ENCODE measurements at places on chromosomes 5 and 9.

DNA sequence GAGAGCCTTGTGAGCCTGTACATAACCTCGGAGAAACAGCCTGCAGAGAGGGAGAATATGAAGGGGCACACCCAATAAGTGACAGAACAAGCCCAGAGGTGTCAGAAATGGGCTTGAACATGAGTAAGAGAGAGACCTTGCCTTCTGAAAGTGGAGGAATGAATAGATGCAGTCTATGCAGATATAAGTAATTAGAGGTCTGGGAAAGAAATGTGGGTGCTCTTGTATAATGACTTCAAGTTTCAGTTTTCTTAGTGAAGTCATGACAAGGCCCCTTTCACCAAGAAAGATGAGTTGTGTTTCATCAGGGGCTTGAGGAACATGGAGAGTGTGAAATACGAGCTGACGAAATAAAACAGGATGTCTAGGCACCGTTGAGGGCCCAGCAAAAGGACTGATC lies 15.1 kb downstream of the GRAMD2B start:
- DNase-seq: no peak

GRCh38 chr9:7516376-7516775 lies 283.2 kb downstream of the DMAC1 start:
- DNase-seq: no peak

DNA sequence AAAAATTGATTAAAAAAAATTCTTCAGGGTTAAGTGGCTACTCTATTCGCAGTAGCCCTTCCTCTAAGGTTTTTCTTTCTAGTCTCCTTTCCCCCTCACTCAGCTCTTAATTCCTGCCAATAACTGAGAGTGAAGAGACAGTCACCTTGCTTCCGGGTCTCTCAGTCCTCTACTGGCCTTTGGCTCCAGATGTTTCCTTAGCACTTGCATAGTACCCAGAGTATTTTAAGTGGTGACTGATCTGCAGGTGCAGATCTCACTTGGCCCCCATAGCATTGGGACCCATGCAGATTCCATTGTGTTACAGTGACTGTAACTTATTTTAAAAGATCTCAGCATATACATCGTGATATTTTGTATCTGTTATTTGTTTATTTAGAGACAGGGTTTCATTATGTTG lies 66.2 kb downstream of the GCNT1 start:
- no peak for DNase-seq

DNA sequence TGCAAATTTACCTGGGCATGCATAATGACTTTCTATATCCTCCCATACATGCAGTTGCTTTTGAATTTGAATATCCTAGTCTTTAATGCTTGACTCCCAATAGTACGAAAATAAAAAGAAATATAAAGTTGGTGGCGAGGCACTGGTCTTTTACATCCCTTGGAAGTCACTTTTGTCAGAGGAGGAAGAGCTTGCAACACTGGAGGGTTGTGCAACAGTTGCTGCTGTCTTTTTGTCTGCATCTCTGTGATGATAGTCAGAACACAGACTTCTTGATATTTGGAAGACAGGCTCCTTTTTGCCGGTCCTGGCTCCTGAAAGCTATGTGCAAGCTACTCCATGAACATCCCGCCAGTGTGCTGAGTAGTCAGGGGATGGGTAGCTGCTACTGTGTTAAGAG lies 16.8 kb upstream of the SGCD start:
- no peak for DNase-seq

DNA sequence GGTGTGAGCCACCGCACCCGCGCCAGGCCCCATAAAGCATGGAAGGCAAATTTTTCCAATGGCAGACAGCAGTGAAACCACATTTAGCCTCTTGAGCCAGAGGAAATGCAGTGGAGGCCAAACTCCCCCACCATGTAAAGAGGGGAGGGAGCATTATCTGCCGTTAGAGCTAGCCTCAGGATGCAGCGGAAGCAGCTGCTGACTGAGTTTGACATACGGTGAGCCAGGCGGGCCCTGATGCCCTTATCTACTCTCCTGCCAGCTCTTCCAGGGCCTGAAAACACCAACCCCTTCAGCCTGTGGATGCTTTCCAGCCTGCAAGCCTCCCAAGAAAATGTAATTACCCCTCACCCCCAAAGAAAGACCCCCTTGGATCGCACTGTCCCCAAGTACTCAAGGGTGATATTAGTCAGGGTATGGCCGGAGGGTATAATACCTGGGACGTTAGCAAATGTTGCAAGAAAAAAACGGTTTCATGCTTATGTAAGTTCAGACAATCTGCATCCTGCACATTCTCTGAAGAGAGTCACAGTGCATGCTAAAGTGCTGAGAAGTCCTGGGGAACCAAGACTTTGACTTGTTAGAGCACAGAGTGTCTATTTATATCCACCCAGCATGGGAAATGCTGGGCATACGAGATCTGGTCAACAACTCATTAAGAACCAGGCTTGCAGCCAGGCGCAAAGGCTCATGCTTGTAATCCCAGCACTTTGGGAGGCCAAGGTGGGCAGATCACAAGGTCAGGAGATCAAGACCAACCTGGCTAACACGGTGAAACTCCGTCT lies 11.3 kb upstream of the GGTA1 start:
- no peak for DNase-seq

DNA sequence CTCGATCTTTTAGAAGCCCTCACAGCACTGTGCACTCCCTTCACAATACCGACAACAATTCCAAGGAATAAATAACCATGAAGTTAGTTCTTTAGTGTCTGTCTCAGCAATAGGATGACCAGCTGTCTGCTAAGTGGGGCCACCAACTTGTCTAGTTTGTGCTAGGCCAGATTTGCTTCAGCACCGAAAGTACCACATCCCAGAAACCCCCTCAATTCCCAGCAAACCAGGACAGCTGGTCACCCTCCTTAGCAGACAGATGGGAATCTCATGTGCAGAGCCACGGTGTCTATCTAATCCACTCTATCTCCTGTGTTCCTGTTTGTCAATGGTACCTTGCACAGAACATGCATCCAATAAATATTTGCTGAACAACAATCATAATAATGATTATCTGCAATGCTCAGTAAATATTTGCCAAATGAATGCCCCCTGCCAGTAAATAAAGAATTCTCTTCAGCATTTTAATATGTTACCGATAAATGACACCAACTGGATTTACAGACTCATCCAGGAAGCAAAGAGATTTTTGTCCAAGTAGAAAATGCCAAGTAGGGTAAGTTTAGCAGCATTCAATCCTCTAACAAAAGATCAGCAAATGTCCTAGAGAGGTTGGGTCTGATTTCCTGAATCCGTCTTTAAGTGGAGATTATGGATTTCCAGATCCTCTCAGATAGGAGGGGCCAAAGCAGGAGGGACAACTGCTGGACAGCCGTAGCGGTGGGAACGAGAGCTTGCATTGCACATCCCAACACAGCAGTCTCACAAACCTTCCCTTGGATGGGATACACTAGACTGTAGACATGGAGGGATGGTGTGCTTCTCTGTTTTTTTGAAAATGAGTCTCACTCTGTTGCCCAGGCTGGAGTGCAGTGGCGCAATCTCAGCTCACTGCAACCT lies 51.9 kb upstream of the ANKRD33B start:
- no peak for DNase-seq

- no peak for DNase-seq
Measured at GRCh38 chr5:159936686-159937329, 20.5 kb downstream of the ADRA1B start.

DNA sequence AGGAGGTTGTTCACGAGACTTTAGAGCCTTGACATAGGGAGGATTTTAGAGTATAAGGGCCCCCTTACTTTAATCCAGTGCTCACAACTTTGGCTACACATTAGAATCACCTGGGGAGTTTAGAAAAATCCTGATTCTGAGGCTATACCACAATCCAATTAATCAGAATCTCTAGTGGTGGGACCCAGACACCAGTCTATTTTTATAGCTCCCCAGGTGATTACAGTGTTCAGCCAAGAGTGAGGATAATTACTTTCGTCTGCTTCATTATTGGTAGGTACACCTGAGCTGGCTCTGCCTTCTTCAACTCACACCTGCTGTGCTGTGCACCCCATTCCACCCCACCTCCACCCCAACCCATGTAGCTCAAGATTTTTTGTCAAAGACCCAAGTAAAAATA lies 141.3 kb upstream of the EPB41L4A start:
- DNase-seq: peak; percentile 79

- DNase-seq: no peak
Measured at GRCh38 chr5:17214893-17215292, 2.5 kb upstream of the BASP1 start.

- peak; percentile 6 for DNase-seq
Measured at GRCh38 chr9:68775003-68775730, 70.1 kb downstream of the PIP5K1B start.

GRCh38 chr5:149301744-149302380 lies 30.2 kb downstream of the AFAP1L1 start:
- no peak for DNase-seq

DNA sequence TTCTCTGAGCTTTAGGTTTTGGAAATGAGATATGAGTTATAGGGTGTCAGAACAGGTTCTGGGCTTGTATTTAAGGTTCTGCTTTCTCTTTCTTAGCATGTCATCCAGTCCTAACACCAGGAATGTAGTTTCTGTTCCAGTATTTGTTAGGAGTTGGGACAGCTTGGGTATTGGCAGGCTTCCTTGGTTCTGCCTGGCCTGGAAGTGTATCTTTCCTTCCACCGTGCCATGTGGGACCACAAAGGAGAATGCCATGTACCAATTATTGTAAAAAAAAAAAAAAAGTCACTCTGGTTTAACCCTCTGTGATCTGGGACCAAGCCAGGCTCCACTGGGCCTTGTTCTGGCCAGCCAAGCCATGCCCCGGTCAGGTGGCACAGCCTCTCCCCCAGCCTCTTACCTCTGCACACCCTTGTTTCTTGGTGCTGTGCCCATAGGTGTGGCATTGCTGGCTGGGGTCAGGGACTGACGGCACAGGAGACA lies 47.8 kb downstream of the ARHGAP26 start:
- no peak for DNase-seq

DNA sequence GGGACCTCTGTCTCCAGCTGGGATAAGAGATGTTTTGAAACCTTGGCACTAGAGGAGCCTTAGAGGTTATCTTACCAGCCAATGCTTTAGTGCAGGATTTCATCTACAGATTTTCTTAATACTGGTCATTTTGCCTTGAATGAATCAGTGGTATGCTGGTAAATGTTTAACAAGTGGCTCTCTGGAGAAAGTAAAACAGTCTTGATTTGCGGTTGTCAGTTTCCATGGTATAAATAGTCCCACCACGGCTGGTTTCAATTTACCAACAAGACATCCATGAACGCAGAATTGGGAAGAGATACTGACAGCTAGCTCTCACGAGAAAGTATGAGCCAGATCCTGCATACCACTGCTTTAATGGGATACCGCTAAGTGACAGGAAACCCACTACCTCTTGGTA lies 56.7 kb upstream of the CXCL14 start:
- no peak for DNase-seq

DNA sequence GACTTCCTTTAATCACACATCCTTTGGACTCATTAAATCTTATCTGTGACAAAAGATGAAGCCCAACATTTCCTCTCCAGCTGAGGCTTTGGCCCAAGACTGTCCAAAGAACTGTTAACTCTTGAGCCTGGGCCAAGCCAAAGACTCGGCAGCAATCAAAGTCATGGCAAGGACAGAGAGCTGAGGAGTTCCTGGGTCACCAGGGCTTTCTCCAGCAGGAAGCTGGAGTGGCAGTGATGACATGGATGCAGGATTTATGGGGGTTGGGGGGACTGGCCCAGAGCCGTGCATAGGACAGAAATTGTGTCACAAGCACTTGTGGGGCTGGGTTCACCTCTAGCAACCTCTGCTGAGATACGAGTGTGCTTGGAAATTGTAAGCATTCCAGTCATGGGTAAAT lies 440.3 kb downstream of the PLK2 start:
- no peak for DNase-seq
